ENCODE measurements at places on chromosomes 16 and 17.

DNA sequence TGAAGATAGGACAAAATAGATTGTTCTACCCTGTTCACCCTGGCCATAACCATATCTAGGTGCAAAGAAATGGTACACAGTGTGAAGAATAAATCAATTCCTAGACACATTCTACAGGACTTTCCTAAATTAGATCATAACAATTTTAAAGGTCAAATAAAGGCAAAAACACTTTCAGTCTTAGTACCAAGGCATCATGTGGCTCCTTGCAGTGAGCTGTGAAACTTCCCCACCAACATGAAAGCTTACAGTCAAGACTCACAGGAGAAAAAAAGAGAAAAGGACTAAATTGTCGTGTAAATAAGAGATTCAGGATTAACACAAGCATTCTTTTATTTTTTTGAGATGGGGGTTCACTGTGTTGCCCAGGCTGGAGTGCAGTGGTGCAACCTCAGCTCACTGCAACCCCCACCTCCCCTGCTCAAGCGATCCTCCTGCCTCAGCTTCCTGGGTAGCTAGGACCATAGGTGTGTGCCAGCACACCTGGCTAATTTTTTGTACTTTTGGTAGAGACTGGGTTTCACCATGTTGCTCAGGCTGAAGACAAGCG, 14.2 kb downstream of the NSMCE1 start:
- peak; percentile 68 for DNase-seq

GRCh38 chr16:67943619-67944504, at the start of gene LCAT:
Gene LCAT, minus strand, starts transcription at chr16:67944120. Its CDS starts 19 bp downstream, at chr16:67944101.
- no peak for DNase-seq

- DNase-seq = no peak
Observed at GRCh38 chr17:82939621-82940135, 99.9 kb upstream of the ZNF750 start.

GRCh38 chr17:245020-245419, 63.6 kb upstream of the DOC2B start:
- DNase-seq = no peak

DNA sequence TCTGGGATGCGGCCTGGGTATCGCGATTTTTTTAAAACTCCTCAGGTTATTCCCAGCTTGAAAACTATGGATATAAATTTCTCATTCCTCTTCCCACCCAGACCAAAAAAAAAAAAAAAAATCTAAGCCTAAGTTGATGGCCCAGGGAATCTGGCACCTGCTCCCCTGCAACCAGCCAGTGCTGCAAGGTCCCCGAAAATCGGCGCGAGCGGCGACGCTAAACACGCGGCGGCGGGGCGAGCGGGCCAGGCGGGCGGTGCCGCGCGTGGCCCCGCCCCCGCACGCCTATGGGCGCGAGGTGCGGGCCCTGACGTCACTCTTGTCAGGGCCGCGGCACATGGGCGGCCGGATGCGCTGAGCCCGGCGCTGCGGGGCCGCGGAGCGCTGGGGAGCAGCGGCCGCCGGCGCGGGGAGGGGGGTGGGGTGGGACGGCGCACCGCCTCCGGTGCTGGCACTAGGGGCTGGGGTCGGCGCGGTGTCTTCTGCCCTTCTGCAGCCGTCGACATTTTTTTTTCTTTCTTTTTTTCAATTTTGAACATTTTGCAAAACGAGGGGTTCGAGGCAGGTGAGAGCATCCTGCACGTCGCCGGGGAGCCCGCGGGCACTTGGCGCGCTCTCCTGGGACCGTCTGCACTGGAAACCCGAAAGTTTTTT, at the start of gene HLF:
TSS of gene HLF (plus strand) at position 316 of the 654 bp plus-strand sequence. CDS start 525 bp downstream, outside the sequence.
- DNase-seq = peak; percentile 86

DNA sequence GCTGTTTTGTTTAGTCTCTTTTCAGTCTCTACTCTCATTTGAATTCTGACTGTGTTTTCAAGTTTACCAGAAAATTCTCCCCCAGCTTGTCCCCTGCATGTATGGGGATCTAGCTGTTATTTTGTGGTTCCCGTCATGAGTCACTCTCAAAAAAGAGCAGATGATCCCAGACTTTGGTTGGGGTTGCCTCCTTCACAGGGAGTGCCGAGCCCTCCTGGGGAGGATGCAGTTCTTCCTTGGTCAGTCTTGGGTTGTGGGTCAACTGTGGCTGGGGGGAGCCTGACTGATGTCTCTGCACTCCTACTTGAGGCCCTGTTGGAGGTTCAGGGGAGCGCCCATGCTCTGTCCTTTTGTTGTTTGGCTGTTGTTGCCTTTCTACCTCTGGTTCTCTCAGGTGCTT, 37.7 kb downstream of the EPN2 start:
- no peak for DNase-seq

DNA sequence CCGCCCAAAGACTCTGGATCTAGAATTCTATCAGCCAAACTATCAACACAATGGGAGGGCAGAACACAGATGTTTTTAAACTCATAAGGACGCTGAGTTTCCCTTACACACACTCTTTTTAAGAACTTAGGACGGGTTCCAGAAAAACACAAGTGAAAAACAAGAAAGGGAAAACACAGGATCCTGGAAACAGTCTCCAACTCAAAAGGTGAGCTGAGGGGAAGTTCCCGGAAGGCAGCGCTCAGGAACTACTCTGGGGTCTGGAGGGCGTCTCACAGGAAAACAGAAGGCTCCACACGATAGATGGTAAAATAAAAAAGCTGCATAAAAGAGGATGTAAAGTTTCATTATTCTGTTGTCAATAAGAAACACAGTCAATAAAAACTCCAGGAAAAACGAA, 80.2 kb upstream of the DOC2B start:
- DNase-seq = no peak

GRCh38 chr17:16214190-16215001, 938 bp downstream of the NCOR1 start:
- no peak for DNase-seq

DNA sequence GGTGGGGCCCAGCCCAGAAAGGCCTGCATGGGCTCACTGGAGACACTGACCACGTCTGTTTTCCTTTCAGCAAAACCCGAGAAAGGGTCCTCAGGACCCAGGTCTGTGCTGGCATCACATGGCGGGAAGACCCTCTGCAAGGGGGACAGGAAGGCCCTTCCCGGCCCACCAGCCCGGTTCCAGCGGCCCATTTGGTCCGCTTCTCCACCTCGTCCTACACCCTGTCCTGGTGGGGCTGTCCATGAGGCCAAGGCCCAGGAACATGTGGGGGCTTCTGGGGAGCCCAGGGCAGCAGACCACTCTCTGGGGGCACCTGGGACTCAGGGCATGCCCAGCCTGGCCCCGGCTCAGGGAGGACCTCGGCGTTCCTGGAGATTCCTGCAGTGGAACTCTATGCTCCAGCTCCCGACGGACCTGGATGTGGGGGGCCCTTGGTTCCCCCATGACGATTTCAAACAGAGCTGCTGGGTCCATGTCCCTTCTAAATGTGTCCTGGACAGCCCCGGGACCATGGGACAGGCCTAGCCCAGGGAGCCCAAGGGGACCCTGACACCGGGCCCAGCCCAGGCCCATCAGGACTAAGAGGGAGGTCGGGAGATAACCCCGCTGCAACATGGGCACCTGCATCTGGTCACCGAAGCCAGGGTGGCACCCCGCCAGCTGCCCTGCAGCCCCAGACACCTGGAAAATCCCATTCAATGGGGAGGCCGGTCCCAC, 26.4 kb upstream of the KSR1 start:
- DNase-seq = no peak

GRCh38 chr17:44324092-44324570, 492 bp downstream of the SLC25A39 start:
- peak; percentile 40 for DNase-seq

GRCh38 chr16:67154578-67155294, 3.9 kb upstream of the B3GNT9 start:
- no peak for DNase-seq

DNA sequence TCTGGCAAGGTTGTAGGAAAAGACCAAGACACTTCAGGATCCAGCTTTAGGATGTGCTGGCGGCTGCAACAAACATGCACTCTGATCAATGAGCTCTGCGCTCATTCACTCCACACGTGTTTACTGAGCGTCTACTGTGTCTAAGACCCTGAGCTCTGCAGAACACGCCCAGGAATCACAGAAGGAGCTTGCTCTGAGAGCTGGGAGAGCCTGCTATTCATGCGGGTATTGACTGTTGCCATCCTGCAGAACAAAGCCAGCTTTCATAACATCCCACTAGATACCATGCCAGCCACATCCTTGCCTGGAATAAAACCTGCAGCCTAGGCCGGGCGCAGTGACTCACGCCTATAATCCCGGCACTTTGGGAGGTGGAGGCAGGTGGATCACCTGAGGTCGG, 44.1 kb downstream of the NXN start:
- no peak for DNase-seq

- no peak for DNase-seq
Observed at GRCh38 chr17:48283907-48284306, 146.1 kb downstream of the SKAP1 start.

GRCh38 chr17:266701-267667, 85.5 kb upstream of the DOC2B start:
- no peak for DNase-seq

- DNase-seq = no peak
Observed at GRCh38 chr16:90016339-90016950, 2.8 kb downstream of the DBNDD1 start.

DNA sequence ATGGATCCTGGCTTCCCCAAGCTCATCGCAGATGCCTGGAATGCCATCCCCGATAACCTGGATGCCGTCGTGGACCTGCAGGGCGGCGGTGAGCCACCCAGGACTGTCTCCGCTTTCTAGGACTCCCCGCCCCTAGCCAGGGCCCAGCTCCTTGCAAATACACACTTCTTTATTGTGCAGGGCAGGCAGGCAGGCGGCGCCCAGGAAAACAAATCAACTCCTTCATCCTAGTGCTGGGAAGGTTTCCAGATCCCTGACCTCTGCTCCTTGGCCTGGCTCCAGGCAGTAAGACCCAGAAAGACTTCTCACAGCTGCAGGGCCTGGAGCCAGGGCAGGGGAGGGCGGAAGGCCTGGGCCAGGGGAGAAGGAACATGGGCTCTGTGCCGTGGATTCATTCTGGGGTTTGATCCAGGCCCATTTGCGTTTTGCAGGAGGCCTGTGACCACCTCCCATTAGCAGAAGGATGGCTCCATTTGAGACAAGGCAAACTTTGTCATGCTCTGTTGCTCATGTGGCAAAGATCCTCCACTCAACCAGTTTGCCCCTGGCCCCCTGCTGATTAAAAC, 6.0 kb upstream of the LPCAT2 start:
- peak; percentile 7 for DNase-seq

DNA sequence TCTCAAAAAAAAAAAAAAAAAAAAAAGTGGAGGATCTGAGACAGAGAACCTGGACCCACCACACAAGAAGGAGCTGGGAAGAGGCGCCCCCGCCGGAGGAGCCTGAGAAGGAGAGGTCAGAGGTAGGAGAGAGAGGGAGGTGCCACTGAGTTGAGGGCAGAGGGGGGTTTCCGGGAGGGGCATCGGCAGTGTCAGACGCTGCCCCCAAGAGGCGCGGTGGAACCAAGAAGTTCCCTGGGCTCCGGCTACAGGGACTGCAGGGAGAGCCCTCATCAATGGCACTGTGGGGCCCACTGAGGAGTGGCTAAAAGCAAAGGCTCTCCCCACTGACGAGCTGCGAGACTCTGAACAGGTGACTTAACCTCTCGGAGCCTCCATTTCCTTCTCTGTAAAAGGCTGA, 4.2 kb downstream of the CCDC42 start:
- no peak for DNase-seq

DNA sequence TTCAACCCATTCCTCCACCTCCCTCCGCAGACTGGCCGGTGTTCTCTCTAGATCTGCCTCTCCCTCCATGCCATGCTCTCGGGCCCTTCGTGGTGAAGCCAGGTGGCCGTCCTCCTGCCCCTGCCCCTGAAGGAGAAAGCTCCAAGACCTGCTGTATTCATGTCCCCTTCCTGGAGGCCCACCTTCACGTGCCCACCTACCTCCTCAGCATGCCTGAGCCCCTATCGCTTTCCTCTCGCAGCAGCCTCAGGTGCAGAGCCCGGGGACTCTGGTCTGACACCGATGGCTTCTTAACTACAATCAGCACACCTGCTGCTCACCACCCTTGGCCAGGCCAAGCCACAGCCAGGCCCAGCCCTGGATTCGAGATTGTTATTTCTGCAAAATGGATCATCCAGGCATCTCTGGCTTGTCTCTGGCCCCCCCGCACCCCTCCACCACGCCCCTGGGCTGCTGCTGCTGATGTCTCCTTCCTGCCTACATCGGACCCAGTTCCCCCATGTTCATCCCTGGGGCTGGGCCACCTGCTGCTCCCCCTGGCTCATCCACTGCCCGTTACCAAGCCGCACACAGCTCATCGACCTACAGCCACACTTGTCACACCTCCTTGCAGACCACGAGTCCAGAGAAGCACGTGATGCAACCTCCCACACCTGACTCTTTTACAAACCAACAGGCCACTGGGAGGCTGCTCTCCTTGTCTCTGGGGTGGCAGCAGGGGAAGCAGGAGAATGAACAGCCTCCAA, 32.5 kb upstream of the TNFRSF13B start:
- DNase-seq = no peak

DNA sequence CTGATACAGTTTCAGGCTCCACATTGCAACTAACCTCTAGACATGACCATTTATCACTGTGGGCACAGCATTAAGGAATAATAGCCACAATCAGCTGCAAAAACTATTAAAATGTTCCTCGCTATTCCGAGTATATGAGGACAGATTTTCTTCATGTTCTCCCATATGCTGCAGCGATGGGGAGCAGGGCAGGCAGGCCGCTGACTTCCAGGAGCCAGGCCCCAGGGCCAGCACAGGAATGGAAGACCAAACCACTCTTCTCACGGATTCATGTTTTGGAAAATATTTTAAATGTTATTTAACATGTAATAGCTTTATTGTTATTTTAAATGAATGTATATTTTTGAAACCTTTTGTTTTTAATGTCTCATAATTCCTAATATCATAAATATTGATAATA, 43.8 kb upstream of the ENDOV start:
- no peak for DNase-seq

DNA sequence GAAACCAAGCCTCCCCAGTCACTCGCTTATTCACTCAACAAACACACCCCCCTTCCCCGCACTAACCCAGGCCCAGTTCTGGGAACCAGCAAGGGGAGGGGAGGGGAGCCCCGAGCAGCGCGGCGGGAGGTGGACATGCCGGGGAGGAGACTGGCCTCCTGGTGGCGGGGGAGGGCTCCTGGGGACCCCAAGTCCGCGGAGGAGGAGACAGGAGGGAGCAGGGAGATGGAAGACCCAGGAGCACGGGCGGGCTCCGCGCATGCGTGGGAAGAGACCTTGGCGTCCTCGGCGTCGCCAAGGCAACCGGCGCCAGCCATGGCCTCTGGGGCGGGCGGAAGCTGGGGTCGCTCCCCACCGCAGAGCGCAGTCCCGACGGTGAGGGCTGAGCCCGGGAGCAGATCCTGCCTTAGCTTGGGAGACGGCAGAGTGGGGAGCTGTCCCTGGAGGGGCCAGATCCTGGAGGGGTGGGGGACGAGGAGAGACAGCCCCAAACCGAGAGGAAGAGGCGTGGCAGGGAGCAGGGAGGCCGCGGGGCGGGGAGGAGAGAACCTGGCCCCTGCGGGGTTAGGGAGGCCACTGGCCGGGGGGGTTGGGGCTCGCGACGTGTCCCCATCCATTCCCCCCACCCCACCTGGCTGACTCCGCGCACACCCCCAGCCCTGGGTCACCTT, at the start of gene PRR29:
TSS of gene PRR29 (plus strand) at position 302 of the 671 bp plus-strand sequence. CDS start at position 316, 14 bp downstream.
- DNase-seq = peak; percentile 92

- DNase-seq = no peak
Observed at GRCh38 chr16:84931107-84931494, 80.2 kb downstream of the ZDHHC7 start.
